Choroid plexus epithelial cell (primary cell): ENCODE measurements at places on chromosomes 6 and 20.

- DNase-seq: no peak
Observed at GRCh38 chr6:35973670-35974222, 50.7 kb downstream of the SLC26A8 start.

DNA sequence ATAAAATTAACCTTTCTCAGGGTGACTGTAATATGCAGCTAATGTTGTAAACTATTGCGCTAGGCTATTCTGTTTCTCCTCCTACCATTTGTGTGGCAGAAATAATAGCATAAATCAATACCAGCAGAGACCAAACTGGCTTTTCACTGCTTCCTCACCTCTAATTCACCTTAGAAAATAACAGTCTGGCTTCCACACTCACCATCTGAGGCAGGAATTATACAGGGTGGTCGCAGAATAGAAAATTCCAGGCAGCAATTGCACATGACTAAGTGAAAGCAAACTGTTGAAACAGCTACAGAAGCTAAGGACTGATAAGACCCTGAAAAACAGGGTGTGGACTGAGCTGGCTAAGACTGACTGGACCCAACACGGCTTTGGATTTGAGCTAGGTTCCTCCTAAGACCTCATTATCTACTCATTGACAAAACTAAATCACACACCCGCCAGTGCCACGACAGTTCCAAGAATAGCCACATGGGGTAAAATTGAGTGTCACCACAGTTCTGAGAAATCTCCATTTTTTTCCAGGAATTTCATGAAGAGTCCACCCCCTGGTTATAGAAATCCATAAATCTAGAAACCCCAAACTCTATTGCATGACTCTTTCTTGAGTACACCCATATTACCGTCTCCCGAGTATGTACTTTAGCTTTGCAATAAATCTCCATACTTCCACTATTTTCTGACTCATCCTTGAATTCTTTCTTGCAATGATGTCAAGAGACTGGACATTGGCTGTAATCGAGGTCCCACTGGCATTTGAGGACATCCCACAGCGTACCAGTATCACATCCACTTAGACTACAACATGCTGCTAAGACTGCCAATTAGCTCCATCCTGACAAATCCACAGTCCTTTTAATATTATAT is 60.9 kb upstream of the KCNQ5 start:
- no peak for DNase-seq

GRCh38 chr6:136016228-136017225 is 165.0 kb downstream of the PDE7B start:
- peak; percentile 80 for DNase-seq

DNA sequence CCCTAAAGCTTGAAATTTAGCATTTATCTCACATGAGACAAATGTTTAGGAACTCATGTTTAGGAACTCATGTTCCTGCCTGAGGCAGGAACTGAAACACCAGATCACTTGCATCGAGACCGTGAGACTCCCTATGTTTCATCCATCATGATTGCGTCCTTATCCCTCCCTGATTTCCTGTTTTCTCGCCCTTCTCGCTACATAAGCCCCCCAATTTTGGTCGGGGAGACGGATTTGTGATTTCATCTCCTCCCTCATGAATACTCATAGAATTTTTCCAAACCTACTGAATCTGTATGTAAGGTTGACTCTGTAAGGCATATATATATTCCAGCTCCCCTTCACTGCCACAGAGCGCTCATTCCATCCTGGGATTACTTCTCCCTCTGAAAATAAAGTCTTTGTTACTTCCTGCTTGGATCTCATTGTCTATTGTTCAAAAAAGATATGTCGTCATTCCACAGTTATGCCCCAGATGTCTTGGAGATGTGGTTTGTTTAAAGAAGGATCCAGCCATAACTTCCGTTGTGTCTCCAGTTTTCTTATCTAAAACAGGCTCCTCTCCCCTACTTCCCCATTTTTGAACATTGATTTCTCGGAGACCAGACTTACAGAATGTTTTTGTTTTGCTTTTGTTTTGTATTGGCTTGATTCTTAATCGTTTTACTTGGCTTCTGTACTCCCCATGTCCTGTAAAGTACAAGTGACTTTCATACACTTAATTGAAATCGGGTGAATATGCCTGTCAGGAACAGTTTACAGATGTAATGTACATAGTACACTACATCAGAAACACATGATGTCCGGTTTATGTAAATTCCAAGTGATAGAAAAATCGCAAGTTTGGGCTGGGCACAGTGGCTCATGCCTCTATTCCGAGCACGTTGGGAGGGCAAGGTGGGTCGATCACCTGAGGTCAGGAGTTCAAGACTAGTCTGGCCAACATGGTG is 118.7 kb downstream of the HFE start:
- peak; percentile 84 for DNase-seq

- peak; percentile 19 for DNase-seq
Observed at GRCh38 chr6:82083646-82084045, 163.9 kb downstream of the IBTK start.
